ENCODE measurements at places on chromosomes 7 and 10.

DNA sequence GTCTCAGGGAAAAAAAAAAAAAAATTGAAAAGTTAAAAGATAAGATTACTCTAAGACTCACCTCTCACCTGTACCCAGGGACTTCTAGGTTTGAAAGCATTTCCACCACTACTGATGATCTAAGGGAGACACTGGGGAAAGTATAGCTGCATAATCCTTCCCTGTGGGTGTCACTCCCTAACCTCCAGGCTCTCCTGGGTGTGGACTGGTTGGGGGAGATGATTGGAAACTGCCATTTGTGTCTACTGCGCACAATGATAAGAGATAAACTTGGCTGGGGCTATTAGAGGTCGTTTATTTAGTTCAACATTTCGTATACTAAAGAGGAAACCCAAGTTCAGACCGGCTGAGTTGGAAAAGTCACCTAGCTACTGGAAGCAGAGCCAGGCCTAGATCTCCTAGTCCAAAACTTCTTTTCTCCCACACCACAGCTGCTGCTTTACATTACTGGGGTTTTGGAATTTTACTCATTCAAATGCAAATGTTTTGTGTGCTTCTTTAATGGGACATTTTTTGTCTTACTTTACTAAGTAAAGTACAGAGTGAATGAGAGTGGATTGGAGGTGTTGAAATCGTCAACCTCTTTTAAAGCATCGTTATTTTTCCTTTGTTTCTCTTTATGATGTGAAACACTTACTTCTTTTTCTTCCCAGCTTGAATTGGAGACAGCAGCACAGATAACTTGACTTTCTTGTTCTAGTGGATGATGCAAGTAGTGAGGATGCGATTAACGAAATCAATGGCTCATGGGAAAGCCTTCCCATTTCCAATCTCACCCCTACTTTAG lies 22.3 kb upstream of the SEC61G start:
- no peak for DNase-seq

DNA sequence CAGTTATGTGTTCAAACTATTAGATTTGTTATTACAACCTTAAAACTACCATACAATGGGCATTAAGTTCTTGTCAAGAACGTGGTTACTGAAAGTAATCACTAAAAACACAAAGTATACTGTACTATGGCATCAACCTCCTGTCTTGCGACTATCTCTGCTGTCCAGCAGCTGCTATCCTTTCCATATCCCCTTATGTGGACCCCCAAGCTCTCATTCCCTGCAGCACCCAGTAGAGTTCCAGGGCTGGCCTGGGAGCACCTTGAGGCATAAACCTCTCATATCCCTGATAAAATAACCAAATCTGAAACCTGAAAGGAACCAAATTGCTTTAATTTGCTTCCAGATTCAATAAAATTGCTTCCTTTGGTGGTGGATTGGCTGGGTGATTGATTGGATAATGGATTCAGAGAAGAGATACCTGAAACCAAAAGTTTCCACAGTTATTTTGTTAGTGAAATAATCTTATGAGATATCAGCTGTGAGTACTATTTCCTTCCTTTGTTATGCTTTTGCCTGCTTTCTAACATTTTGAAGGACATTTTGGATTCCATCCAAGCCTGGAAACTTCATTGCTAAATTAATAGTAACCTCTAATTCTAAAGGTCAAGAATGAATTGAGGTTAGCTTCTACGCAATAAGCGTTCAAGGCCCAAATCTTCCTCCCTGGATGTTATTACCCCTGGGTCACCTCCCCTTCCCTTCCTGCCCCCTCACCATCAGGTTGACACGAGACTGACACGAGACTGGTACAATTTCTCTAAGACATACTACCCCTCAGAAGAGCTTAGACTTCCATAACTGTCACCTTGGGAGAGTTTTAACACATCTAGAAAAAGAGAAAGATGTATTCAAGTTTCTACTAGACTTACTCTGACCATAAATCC lies 48.8 kb downstream of the RELN start:
- DNase-seq: no peak

GRCh38 chr10:24971374-24971773 lies 19.0 kb upstream of the PRTFDC1 start:
- DNase-seq: no peak

DNA sequence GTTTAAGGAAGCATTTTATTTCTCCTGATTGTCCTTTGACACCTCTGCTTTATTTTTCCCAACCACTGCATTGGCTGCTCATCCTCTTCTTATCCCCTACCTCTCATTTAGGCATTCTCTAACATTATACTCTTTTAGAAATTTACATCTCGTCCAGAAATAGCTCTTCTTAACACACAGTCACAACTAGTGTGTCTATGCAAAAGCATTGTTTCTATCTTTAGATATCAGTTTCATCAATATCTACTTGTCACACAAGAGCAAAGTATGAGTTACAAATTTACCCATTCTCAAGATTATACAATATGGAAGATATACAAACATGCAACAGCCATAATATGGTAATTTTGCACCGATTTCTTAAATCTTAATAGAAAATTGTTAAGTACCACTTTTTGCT lies 35.7 kb upstream of the MDFIC start:
- DNase-seq: no peak

All from esophagus squamous epithelium (tissue), 5 donors.